Amygdala (tissue), 56 donors: ENCODE measurements at places on chromosomes 4 and X.

- DNase-seq, result no peak
Observed at GRCh38 chr4:181822005-181822375, 421.2 kb upstream of the TENM3 start.

GRCh38 chr4:159937595-159937994 is 834.7 kb downstream of the RAPGEF2 start:
- no peak for DNase-seq

DNA sequence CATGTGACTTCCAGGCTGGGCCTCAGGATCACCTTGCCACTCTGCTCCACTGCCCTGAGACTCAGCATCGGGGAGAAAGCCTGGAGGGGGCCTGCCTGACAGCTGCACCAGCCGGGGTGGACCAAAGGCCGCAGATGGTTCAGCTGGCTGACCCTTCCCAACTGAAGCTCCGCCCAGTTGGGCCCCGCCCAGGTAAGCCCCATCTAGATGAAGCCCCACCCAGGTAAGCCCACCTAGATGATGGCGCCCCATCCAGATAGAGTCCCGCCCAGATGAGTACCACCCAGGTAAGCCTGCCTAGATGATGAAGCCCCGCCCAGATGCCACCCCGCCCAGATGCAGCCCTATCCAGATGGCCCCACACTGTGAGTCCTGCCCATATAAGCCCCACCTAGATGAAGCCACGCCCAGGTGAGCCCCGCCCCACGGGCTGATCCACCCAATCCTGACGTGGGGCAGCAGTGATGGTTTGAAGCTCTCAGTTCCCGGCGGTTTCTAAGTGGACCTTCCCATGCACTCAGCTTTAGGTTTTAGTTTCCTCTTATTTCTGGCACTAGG is 10.0 kb downstream of the ZFYVE28 start:
- DNase-seq, result no peak

- DNase-seq, result no peak
Observed at GRCh38 chr4:15502384-15502783, 32.7 kb downstream of the CC2D2A start.

- no peak for DNase-seq
Observed at GRCh38 chrX:65696613-65697012, 29.2 kb downstream of the MSN start.

DNA sequence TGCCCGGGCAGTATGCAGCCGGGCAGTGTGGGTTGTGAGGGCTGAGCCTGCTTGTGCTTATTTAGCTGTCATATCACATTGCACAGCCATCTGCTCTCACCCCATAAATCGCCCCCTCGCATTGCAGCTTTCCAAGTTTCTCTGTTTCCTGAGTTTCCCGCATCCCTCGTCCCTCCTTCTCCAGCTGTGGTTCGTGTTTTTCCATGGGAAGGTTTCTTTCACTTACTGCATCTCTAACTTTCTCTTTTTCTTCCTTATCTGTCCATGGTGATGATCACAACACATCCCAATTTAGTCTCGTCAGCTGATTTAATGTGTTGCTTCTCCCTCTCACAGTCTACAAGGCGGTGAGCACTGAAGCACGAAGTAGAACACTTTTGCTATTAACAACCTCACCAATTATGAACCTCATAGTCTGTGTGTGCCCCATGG is 118.1 kb downstream of the ENPP6 start:
- DNase-seq, result peak; percentile 8

- no peak for DNase-seq
Observed at GRCh38 chr4:74181219-74181618, 23.3 kb downstream of the MTHFD2L start.
